ENCODE measurements at places on chromosomes 2 and 18. TPM values are rescaled to one million over a fixed set of nuclear protein-coding genes. Genes with fewer than 3 reads are reported as not detected.

Gene GAREM1
- 1.9 TPM for total RNA-seq

Gene UGT1A8
- total RNA-seq, result not detected

Gene CABYR
- 5.5 TPM for total RNA-seq

Gene DLX1
- not detected for total RNA-seq

Gene CCDC178
- total RNA-seq, result not detected

Gene C2orf15
- total RNA-seq, result not detected

Gene FAM237A
- total RNA-seq, result not detected

Gene POTEJ
- not detected for total RNA-seq

Gene GNLY
- total RNA-seq, result not detected

Gene ALPG
- not detected for total RNA-seq

Gene SERPINB3
- not detected for total RNA-seq

Gene REG3G
- total RNA-seq, result not detected

Gene GATA6
- 23.8 TPM for total RNA-seq
